ENCODE measurements at places on chromosomes 5 and 9. TPM values are rescaled to one million over a fixed set of nuclear protein-coding genes. Genes with fewer than 3 reads are reported as not detected.

DNA sequence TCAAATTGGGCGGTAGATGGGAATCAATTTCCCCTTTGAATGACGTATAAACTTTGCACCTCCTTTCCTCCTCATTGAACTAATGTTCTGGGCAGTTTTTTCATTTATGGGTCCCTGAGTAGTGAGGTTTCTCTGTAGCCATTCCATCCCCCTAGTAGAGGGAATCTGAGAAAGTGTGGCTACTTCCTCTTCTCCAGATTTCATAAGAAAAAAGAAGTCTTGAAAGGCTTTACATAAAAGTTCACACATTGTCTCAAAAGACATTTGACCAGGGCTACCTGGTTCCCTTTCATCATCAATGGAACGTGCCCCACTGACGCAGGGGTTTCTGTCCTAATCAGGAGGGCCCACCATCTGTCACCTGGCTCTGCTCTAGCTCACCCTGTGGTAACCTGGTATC lies 57.3 kb downstream of the CTSL start:
- no peaks in the 10 kb centered on the region for H3K27me3 ChIP-seq
- no peaks in the 10 kb centered on the region for H3K4me1 ChIP-seq
- DNase-seq, result no peak
- H3K36me3 ChIP-seq, result no peaks in the 10 kb centered on the region
- H3K4me3 ChIP-seq, result no peak overlapping the region
- no peak overlapping the region for H3K27ac ChIP-seq

SPINK6 gene
- polyA plus RNA-seq, result not detected

PTGDS gene
- 93.2 TPM for polyA plus RNA-seq

DNA sequence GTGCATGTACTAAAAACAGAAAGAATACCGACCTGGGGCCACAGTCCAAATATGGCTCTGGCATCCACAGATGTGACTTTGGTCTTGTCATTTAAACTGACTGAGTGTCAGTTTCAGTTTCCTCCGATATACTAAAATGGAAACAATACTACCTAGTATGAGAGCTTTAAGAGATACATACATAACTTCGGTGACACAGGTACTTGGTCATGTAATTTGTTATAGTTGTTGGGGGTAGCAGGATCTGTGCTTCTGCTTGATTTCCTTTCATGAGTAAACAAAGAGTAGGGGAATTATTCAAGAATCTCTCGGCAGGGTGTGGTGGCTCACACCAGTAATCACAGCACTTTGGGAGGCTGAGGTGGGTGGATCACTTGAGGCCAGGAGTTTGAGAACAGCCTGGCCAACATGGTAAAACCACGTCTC lies 32.1 kb downstream of the MTMR12 start:
- H3K4me1 ChIP-seq, result peaks cover 90% of the 10 kb centered on the region
- H3K27ac ChIP-seq, result peak overlapping the region; percentile 95
- peak overlapping the region; percentile 87 for H3K4me3 ChIP-seq
- peak; percentile 26 for DNase-seq

- no peak overlapping the region for H3K4me3 ChIP-seq
- no peaks in the 10 kb centered on the region for H3K36me3 ChIP-seq
- peak overlapping the region; percentile 44 for H3K27ac ChIP-seq
- peaks cover 4% of the 10 kb centered on the region for H3K4me1 ChIP-seq
These were observed 16.3 kb downstream of the FABP6 start for GRCh38 chr5:160245506-160246086.

- peaks cover 20% of the 10 kb centered on the region for H3K27me3 ChIP-seq
- H3K36me3 ChIP-seq, result no peaks in the 10 kb centered on the region
- H3K27ac ChIP-seq, result no peak overlapping the region
These were observed 134.3 kb upstream of the CLINT1 start for GRCh38 chr5:157993201-157993600.

DNA sequence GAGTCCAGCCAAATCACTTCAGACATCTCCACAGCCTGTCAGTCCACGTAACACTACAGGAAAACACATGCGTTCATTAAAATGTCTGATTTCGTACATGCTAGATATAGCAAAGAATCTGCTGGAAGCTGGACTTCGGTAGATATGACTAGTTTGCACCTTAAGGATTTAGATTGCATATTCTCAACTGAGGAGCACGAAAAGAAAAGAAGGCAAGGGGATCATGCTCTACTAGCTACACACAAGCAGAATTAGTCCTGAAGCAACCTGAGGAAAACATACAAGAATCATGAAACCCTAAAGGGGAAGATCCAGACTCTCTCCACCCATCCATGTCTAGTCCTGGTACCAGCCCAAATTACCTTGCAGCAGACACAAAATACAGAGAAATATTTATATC lies 36.1 kb upstream of the SSBP2 start:
- H3K27ac ChIP-seq, result no peak overlapping the region
- no peak for DNase-seq
- peaks cover 1% of the 10 kb centered on the region for H3K4me1 ChIP-seq
- H3K27me3 ChIP-seq, result no peaks in the 10 kb centered on the region

DNA sequence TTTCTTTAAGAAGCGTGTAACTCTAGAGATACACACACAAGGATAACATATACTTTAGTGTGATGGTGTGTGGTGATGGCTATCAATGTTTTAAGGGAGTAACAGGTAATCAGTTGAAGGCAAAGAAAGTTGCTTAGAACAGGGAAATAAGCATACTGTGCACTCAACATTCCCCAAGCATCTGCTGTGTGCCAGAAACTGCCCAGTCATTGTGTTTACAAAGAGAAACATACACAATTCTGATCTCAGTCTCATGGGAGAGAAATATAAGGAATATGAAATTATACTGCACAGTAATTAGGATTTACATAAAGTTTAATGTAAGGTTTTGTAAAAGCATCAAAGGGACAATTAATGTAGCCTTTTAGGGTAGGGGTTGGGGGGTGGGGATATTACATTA lies 224.1 kb upstream of the TYRP1 start:
- H3K27me3 ChIP-seq, result no peaks in the 10 kb centered on the region
- no peak overlapping the region for H3K4me3 ChIP-seq
- no peak overlapping the region for H3K27ac ChIP-seq
- DNase-seq, result no peak

DNA sequence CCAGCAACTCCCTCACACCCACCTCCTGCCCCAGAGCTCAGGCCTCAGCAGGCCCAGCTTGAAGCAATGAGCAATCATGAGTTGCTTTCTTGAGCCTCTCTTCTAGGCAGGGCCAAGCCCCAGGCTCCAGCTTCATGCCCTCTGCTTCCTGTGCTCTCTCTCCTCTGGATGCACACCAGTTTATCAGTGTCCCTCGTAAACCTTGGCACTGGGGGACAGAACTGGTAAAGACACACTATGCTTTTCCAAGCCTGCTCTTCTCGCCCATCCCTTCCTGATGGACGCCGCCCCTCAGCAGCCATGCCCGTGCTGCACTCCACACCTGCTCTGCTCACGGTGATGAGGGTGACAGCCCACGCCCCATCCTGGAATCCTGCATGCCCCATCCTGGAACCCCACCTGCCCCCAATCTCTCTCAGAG lies 49.4 kb upstream of the ORM1 start:
- H3K36me3 ChIP-seq, result no peaks in the 10 kb centered on the region
- H3K4me3 ChIP-seq, result no peak overlapping the region
- peaks cover 4% of the 10 kb centered on the region for H3K27me3 ChIP-seq
- no peak overlapping the region for H3K27ac ChIP-seq
- H3K4me1 ChIP-seq, result no peaks in the 10 kb centered on the region

- H3K36me3 ChIP-seq, result peaks cover 8% of the 10 kb centered on the region
- peaks cover 66% of the 10 kb centered on the region for H3K4me1 ChIP-seq
- peak overlapping the region; percentile 63 for H3K27ac ChIP-seq
- no peak for DNase-seq
- peaks cover 7% of the 10 kb centered on the region for H3K27me3 ChIP-seq
- H3K4me3 ChIP-seq, result peak overlapping the region; percentile 21
These were observed 38.2 kb downstream of the HAVCR1 start for GRCh38 chr5:157020511-157021222.

- no peak for DNase-seq
- peaks cover 46% of the 10 kb centered on the region for H3K4me1 ChIP-seq
- H3K27ac ChIP-seq, result peak overlapping the region; percentile 6
- no peaks in the 10 kb centered on the region for H3K27me3 ChIP-seq
- peaks cover 13% of the 10 kb centered on the region for H3K36me3 ChIP-seq
These were observed 117.8 kb downstream of the TLE4 start for GRCh38 chr9:79689576-79689975.

- no peaks in the 10 kb centered on the region for H3K36me3 ChIP-seq
- H3K27me3 ChIP-seq, result peaks cover 4% of the 10 kb centered on the region
- no peaks in the 10 kb centered on the region for H3K4me1 ChIP-seq
These were observed 10.1 kb downstream of the CAMK2A start for GRCh38 chr5:150279330-150280020.

- H3K27ac ChIP-seq, result no peak overlapping the region
- no peak overlapping the region for H3K4me3 ChIP-seq
- H3K27me3 ChIP-seq, result peaks cover 5% of the 10 kb centered on the region
- no peaks in the 10 kb centered on the region for H3K4me1 ChIP-seq
These were observed 71.0 kb upstream of the SLC1A3 start for GRCh38 chr5:36535378-36535777.
